Keratinocyte (primary cell): ENCODE measurements at places on chromosomes 4 and X. TPM values are rescaled to one million over a fixed set of nuclear protein-coding genes. Genes with fewer than 3 reads are reported as not detected.

The HSPA4L gene
- polyA plus RNA-seq, result 14.3 to 25.4 TPM (median 18.2 TPM) in 3 replicates

The CXCL11 gene
- polyA plus RNA-seq, result 0.58 to 1.4 TPM (median 0.93 TPM) in 3 replicates

The CYTL1 gene
- polyA plus RNA-seq, result 0.17 to 0.54 TPM (median 0.30 TPM) in 3 replicates

The GUCY1A1 gene
- polyA plus RNA-seq, result 0.04 to 0.07 TPM (median 0.05 TPM) in 3 replicates

DNA sequence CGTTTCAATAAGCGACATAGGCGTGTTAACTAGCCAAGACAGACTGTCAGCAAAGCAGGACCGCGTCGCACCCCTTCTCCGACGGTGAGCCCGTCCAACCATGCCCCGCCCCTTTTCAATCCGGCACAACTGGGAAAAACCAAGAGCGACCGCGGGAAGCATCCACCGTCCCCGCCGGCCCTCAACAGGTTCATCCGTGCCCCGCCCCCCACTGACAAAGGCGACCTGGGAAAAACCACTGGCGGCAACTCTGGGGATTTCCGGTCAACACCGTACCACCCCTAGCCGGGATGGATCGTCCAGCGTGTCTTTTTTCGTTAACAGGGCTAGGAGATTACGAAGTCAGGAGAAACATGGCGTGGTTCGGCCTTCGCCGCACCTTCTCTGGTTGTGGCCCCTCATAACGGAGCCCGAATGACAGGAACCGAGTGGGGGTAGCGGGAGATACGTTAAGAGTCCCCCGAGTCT lies 377 bp downstream of the TIMM17B start:
- no peaks in the 10 kb centered on the region for H3K27me3 ChIP-seq
- peaks cover 3% of the 10 kb centered on the region for H3K36me3 ChIP-seq
- H3K4me3 ChIP-seq, result peak overlapping the region; percentile 62
- DNase-seq, result no peak

GRCh38 chr4:67776746-67777145 lies 22.6 kb upstream of the GNRHR start:
- no peaks in the 10 kb centered on the region for H3K27me3 ChIP-seq
- DNase-seq, result no peak
- no peak overlapping the region for H3K4me3 ChIP-seq
- H3K27ac ChIP-seq, result no peak overlapping the region

- no peaks in the 10 kb centered on the region for H3K27me3 ChIP-seq
- no peak overlapping the region for H3K4me3 ChIP-seq
- no peak overlapping the region for H3K27ac ChIP-seq
- H3K36me3 ChIP-seq, result no peaks in the 10 kb centered on the region
Measured at GRCh38 chrX:8841911-8842310, 40.7 kb upstream of the FAM9A start.

- DNase-seq, result no peak
Measured at GRCh38 chr4:156303708-156304107, 350.0 kb upstream of the CTSO start.

DNA sequence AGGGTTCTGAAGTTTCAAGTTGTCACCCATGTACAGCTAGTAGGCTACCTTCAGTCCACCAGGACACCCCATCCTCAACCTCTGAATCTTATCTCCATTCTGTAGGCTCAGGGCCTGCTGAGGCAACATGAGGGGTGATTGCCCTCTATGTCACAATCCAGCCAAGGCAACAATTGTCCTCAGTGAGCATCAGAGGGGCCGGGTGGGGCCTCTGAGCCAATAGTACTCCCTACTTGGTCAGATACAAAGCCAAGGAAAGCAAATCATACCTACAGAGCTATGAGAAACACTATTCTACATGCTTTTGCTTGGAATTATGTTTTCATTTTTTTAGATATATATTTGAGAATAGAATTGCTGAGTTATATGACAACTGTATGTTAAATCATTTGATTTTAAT lies at the start of gene ACTRT1:
Gene ACTRT1 (minus strand): TSS at position 101 of the 400 bp plus-strand sequence. CDS start 197 bp downstream, outside the sequence.
- H3K4me1 ChIP-seq, result no peaks in the 10 kb centered on the region
- H3K27me3 ChIP-seq, result no peaks in the 10 kb centered on the region
- H3K4me3 ChIP-seq, result no peak within 1 kb of the TSS
- H3K27ac ChIP-seq, result no peak within 1 kb of the TSS
- H3K36me3 ChIP-seq, result no peaks in the 10 kb centered on the region

DNA sequence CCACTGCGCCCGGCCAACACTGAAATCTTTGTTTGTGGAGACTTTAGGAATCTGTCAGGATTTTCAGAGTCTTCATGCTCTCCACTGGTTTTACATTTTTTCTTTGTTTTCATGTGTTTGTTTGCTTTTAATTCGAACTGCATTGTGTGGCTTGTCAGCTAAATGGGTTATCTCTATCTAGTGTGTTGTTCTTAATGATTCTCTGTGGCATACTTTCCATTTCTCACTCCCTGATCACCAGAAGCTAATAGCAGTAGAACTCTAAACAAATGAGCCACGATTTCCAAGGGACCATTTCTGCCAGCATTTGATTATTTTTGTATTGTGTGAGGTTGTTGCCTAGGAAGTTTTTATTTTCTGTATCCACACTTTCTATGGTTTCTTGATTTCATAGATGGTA lies 352.4 kb downstream of the CAMK2D start:
- no peak overlapping the region for H3K4me3 ChIP-seq
- no peak overlapping the region for H3K27ac ChIP-seq

DNA sequence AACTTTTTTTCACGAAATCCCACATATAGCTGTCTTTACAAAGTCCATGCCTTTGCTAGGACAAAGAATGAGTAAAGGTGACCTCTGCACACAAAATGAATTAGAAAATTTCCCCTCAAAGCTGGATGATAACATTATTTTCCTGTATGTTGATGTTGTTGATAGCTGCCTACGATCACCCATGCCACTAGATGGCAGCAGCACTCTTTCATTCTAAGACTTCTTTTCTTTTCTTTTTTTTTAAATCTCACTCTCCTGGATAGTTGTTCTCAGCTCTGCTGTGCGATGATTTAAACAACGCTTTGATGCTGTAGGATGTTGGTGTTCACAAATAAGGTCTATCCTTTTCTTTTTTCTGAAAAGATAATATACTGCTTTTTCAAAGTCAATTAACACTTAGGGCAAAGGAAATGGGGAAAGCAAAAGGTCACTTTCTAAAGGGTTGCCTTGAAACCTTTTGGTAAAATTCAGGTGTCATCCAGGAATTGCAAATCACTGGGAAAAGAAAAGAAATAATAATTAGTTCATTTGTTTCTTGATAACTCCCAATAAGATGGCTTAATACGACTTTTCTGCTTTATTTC lies 266.8 kb downstream of the C4orf33 start:
- no peak overlapping the region for H3K4me3 ChIP-seq
- no peak overlapping the region for H3K27ac ChIP-seq
- no peak for DNase-seq
- H3K36me3 ChIP-seq, result no peaks in the 10 kb centered on the region

- H3K4me3 ChIP-seq, result no peak overlapping the region
- H3K27ac ChIP-seq, result no peak overlapping the region
- H3K36me3 ChIP-seq, result no peaks in the 10 kb centered on the region
Measured at GRCh38 chr4:40243386-40243948, 46.6 kb downstream of the RHOH start.

- H3K27me3 ChIP-seq, result no peaks in the 10 kb centered on the region
- H3K4me3 ChIP-seq, result no peak overlapping the region
- no peak for DNase-seq
Measured at GRCh38 chr4:126386512-126386911, 1071.8 kb downstream of the FAT4 start.

DNA sequence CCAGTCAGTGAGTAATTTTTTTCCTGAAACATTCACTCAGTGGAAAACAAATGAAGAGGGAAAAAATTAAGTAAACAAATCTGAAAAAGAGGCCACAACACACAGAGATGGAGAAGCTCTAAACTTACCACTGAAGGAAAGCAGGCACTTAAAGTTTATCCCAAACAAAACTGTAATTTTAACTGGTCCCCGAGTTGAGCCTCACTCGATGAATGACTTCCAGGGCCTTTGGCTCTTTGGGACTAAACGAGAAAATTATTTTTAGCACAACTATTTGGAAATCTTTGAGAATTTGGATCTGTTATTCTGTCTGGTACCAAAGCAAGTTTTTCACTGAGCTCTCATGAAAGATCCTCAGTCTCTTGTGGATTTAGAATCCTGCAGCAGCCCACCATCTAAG lies at the start of gene C1QTNF7:
Gene C1QTNF7 (plus strand): TSS at position 333 of the 400 bp plus-strand sequence. CDS start 7,711 bp downstream, outside the sequence.
- H3K27me3 ChIP-seq, result no peaks in the 10 kb centered on the region
- H3K4me1 ChIP-seq, result peaks cover 23% of the 10 kb centered on the region
- DNase-seq, result no peak
- H3K36me3 ChIP-seq, result no peaks in the 10 kb centered on the region
- H3K4me3 ChIP-seq, result no peak within 1 kb of the TSS

- peaks cover 53% of the 10 kb centered on the region for H3K36me3 ChIP-seq
- no peak for DNase-seq
- no peak overlapping the region for H3K4me3 ChIP-seq
- no peaks in the 10 kb centered on the region for H3K27me3 ChIP-seq
Measured at GRCh38 chrX:1389181-1389992, 2.5 kb downstream of the SLC25A6 start.

DNA sequence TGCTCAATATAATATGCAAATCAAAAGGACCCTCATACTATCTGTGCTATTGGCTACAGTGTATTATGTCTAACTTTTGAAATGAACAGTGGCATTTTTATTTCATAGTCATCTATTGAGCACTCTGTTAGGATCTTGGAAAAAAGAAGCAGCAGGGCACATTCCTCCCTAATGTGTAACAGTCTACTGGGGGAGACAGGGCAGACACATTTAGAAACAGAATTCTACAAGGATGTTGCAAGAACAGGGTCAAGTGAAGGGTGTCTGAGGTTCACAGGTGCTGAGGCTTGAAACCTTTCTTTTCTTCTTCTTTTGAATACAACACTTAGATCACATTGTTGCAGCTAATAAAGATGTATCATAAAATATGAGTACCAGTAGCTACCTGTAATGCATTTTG lies 129.7 kb upstream of the SLC4A4 start:
- no peak overlapping the region for H3K27ac ChIP-seq
- no peaks in the 10 kb centered on the region for H3K4me1 ChIP-seq
- no peak for DNase-seq
- H3K36me3 ChIP-seq, result no peaks in the 10 kb centered on the region
- H3K27me3 ChIP-seq, result no peaks in the 10 kb centered on the region

GRCh38 chr4:2371765-2372487 lies 46.5 kb downstream of the ZFYVE28 start:
- no peaks in the 10 kb centered on the region for H3K36me3 ChIP-seq
- H3K27ac ChIP-seq, result no peak overlapping the region
- H3K27me3 ChIP-seq, result peaks cover 5% of the 10 kb centered on the region
- H3K4me1 ChIP-seq, result no peaks in the 10 kb centered on the region
- DNase-seq, result no peak

- no peaks in the 10 kb centered on the region for H3K27me3 ChIP-seq
- no peak overlapping the region for H3K4me3 ChIP-seq
- no peaks in the 10 kb centered on the region for H3K4me1 ChIP-seq
- no peak overlapping the region for H3K27ac ChIP-seq
- no peak for DNase-seq
Measured at GRCh38 chr4:8917868-8918783, 46.5 kb upstream of the HMX1 start.

- H3K27ac ChIP-seq, result no peak overlapping the region
- no peak for DNase-seq
- H3K4me1 ChIP-seq, result no peaks in the 10 kb centered on the region
- no peaks in the 10 kb centered on the region for H3K27me3 ChIP-seq
- no peak overlapping the region for H3K4me3 ChIP-seq
Measured at GRCh38 chr4:35933901-35934300, 310.4 kb downstream of the ARAP2 start.

- DNase-seq, result no peak
- no peaks in the 10 kb centered on the region for H3K4me1 ChIP-seq
- H3K27ac ChIP-seq, result no peak overlapping the region
- H3K36me3 ChIP-seq, result no peaks in the 10 kb centered on the region
- no peak overlapping the region for H3K4me3 ChIP-seq
Measured at GRCh38 chrX:95539041-95539440, 1145.6 kb upstream of the DIAPH2 start.

DNA sequence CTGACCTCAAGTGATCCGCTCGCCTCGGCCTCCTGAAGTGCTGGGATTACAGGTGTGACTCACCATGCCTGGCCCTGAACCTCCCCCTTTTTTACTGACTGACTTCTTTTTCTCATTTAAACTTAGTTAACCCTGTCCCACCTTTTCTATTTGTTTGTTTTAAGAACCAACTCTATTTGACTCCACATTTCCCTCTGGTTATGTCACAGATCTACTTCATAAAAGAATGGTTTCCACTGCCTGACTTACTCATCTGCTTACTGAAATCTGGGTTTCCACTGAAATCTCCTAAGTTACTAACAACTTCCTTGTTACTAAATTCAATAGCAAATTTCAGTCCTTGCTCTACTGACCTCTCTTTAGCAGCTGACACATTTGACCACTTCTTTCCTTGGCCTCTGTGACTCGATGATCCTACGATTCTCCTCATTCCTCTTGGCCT lies 28.0 kb upstream of the NSUN7 start:
- no peak for DNase-seq
- H3K36me3 ChIP-seq, result no peaks in the 10 kb centered on the region
- H3K27ac ChIP-seq, result no peak overlapping the region
- H3K4me1 ChIP-seq, result no peaks in the 10 kb centered on the region
- H3K27me3 ChIP-seq, result no peaks in the 10 kb centered on the region

DNA sequence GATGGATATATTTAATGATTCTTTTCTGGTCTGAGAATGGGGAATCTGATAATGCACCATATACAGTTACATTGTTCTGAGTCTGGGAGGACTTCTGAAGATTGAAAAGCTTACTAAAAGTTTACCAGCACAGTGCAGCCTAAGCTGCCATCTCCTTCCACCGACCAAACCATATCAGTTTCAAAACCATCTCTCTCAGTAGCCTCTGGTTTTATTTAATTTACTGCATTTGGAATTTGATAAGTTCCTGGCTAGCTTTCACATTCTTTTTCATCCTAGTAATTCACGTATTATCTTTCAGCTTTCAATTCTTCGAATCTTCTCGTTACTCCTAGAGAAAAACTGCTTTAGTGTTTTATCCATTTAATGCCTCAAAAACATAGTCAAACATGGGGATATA lies 181.4 kb upstream of the HCCS start:
- H3K36me3 ChIP-seq, result no peaks in the 10 kb centered on the region
- H3K27ac ChIP-seq, result no peak overlapping the region
- H3K4me1 ChIP-seq, result no peaks in the 10 kb centered on the region
- no peak for DNase-seq
- no peak overlapping the region for H3K4me3 ChIP-seq
- no peaks in the 10 kb centered on the region for H3K27me3 ChIP-seq

DNA sequence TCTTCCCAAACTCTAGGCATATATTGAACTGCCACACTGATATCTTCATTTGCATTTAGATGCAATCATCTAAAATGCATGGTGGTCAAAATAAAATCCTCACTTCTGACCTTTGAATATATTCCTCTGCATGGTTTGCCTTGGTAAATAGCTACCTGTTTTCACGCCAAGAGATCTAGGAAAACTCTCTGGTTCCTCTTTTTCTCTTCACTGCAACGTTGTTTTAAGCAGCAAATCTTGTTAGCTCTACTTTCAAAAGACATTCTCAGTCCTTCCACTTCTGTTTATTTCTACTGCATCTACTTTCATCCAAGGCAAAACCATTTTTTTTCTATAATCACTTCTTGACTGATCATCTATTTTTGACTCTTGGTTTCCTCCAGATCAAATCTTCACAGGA lies 1001.6 kb upstream of the GRID2 start:
- no peaks in the 10 kb centered on the region for H3K27me3 ChIP-seq
- no peaks in the 10 kb centered on the region for H3K36me3 ChIP-seq
- no peak overlapping the region for H3K4me3 ChIP-seq
